Gastroesophageal sphincter (tissue), 4 donors: ENCODE measurements at places on chromosomes 1 and 21.

DNA sequence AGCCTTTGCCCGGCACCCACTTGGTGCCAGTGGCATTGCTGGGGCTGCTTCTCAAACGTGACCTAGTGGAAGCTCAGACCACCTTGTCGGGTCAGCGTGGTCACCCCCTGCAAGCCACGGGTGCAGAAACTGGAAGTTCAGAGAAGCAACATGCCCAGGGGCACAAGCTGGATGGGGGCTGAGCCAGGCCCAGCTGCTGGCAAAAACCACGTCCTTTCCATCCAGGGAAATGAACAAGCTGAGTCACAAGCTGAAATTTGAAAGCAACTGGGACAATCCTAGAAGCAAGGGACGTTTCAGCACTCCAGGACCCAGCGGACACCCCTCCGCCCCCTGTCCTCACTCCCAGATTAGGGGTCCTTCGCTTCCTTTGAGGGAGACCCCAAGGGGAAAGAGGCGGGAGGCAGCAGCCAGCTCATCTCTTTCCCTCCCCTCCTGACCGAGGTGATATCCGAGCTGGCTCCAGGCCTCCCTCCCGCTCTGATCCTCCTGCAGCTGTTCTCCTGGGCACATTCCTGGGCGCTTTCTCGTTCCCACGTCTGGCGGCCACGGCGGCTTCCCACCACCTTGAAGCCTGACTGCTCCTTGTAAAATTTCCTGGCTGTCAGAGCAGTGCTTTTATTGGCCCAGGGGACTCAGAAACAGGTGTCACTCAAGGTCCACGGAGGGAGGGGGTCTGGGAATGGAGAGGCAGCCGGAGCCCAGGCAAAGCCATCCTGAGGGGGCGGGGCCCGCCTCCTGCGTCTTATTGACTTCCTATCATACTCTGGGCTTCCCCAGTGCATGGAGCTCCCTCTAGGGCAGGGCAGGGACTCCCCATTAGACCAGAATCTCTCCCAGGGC is 62.8 kb downstream of the PAX7 start:
- ATAC-seq: no peak

- no peak for ATAC-seq
Measured at GRCh38 chr1:235720544-235720943, 71.0 kb upstream of the GNG4 start.

DNA sequence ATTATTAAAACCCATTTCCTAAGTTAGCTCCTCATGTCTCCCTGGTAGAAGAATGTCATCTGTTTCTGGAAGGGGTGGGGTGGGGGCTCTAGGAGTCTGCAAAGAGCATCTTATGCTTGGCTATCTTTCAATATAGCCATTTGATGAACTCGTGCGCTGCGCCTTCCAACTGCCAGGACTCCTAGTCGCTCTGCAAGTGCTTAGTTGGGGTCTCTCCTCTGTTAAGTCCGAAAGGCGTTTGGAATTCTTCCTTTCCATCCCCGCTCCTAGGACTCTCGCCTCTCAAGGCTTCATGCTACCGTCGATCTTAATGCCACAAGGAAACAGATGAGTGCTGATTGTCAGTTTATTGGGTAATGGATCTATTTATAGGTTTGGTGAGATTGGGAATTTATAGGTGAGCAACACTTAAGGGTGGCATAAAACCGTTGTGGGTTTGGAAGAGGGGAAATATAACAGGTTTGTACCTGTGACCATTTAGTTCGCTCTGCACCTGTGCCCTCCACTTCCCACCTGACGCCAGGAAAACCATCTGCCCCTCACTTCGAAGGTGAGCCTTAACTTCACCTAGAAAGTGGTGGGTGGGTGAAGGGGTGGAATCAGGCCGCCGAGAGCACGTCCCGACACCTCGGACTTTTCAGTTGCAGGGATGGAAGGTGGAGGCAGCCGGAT is 1.1 kb downstream of the KCNH1 start:
- ATAC-seq: no peak

DNA sequence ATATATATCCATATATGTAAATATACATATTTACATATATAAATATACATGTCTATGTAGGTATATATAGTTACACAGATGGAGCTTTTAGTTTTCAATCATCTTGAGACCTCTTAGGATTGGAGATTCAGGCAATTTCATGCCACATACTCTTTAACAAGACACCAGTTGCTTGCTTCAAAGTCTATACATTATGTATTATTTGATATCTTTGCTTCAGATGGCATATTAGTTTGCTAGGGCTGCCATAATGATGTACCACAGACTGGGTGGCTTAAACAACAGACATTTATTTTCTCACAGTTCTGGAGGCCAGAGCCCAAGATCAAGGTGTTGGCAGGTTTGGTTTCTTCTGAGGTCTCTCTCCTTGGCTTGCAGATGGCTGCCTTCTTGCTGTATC is 14.1 kb upstream of the C1orf87 start:
- ATAC-seq: no peak

DNA sequence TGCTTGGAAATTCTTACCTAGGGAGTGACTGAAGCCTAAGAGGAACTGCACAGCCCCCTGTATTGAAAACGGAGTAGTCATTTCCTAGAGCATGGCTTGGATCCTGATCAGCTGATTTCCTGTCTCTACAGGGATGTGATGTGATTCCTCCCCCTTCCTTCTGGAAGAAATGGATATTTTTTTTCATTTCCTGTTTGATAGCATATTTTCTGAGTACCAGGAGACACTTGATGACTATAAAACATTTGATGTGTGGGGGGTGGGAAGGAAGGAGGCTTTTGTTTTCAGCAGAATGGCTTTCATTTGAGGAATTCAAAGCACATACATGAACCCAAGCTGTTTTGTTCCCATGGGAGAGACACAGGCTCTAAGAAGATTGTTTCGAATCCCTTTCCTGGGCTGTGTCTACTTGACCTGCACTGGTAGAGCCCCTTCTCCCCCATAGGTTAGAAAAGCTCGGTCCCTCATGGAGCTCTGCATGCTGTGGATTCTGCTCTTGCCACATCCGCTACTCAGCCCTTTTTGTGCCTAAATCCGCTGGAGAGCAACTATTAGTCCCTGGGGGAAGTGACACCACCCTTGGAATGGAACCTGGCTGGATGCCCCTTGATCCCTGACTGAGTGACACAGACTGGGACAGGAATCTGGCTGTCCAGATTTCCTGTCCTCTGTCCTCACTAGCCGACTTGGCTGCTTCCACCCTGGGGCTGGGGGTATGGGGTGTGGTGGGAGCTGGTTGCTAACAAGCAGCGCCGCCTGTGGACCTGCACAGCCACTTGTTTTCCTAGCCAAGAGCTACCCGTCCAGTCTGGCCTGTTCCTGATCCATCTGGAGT is 71.8 kb upstream of the MACF1 start:
- peak; percentile 79 for ATAC-seq

DNA sequence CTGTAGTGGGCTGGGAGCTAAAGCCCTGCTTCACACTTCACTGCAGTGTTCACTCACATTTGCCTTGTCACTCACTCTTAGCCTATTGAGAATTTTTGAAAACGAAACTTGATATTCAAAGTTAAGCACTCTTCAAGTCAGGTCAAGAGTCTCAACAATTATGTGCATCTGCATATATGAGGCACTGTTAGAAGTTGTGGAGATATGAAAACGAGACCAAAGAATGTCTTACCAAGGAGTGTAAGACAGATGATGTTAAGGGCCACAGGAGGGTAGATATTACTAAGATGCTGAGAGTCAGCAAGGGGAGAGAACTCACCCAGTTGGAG is 64.7 kb upstream of the GJA8 start:
- no peak for ATAC-seq

GRCh38 chr1:195085196-195085595 is 1523.0 kb downstream of the KCNT2 start:
- ATAC-seq: no peak

DNA sequence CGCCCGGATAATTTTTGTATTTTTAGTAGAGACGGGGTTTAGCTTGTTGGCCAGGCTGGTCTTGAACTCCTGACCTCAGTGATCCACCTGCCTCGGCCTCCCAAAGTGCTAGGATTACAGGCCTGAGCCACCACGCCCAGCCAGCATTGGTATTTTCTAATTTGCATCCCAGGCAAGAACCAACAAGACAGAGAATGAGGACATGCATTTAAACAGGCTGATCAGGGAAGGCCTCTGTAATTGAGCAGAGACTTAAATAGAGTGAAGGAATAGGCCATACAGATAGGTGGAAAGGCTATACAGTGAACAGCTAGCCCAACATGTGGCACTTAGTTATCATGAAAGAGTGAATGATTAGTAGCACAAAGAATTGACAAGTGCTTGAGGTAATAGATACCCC is 230.4 kb downstream of the SLC35F3 start:
- ATAC-seq: no peak

GRCh38 chr1:218890451-218890850 is 283.2 kb upstream of the LYPLAL1 start:
- no peak for ATAC-seq

DNA sequence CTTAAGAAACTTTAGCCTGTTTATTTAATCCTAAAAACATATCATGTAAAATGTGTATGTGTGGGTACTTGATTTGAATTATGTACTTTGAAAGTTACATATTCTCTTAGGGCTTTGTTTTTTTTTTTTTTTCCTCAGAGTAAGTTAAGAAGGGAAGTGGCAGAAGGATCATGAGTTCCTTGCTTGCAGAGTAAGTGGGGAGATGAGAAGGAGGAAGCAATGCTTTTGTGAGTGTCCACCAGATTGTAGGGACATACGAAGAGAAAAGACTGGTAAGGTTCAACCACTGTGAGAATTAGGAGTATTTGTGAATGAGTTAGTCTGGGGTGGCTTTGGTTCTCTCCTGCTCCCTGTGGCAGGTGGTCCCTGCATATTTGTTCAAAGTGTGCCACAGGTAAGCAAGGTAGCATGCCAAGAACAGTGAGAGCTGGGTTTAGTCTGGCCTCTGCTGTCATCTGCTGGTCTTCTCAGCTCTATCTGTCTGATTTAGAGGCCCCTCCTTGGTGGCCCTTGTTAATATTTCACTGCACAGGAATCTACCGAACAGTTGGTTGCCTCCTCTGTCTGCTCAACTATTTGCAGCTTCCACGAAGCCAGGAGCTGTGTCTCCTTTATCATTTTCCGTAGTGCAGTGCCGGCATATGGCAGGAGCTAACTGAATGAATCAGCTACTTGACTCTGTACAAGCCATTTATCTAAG is 9.5 kb downstream of the DNM3 start:
- ATAC-seq: no peak

GRCh38 chr1:214719207-214719606 is 116.2 kb downstream of the CENPF start:
- no peak for ATAC-seq

DNA sequence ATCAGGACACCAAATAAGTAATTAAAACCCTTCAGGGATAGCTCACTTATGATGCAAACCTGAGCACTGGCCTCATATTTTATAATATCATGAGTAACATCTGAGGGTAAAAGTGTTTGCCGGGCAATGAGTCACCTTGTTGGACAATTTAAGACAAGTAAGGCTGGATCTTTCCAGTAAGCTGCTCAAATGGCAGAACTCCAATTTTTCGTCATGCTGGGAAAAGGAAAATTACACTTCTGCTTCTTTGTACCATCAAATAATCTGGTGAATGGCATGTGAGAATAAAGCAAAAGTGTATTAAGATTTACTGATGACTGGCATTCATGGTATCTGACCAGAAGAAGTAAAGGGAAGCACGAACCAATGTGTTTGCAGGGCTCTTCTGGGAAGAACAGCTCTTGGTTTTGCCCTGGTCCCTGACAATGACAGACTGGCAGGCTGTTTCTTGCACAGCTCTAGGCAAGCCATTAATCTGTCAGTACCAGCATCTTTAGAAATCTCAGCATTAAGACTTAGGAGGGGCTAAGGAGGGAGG is 392.2 kb downstream of the VAV3 start:
- ATAC-seq: peak; percentile 76

GRCh38 chr1:81431624-81432000 is 369.1 kb upstream of the ADGRL2 start:
- no peak for ATAC-seq

DNA sequence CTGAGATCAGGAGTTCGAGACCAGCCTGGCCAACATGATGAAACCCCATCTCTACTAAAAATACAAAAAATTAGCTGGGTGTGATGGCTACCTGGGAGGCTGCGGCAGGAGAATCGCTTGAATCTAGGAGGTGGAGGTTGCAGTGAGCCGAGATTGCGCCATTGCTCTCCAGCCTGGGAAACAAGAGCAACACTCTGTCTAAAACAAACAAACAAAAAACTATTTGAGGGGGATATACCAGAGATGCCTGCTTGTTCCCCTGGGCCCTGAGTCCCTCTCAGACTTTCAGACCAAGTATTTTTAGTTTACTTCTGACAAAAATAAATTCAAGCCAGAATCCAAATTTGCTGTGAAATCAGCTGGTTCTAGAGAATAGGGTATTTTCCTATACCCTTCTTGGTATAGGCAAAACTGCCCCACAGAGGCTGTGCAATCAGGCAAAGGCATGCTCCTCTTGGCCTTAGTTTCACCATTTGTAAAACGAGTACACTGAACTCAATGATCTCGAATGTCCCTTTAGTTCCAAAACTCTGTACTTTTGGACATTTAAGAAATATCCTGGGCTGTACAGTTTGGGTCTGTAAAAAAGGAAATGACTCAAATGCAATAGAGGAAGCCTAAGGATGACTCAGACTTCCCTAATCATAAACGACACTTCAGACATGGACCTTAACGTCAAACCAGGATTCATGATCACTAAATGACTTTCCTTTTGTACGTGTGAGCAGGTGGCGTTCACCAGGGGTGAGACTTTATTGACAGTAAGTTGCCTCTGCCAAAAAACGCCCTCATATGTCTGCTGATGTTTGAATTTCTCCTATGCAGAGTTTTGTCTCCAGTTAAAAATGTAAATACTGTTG is 16.1 kb downstream of the ENSA start:
- peak; percentile 76 for ATAC-seq

DNA sequence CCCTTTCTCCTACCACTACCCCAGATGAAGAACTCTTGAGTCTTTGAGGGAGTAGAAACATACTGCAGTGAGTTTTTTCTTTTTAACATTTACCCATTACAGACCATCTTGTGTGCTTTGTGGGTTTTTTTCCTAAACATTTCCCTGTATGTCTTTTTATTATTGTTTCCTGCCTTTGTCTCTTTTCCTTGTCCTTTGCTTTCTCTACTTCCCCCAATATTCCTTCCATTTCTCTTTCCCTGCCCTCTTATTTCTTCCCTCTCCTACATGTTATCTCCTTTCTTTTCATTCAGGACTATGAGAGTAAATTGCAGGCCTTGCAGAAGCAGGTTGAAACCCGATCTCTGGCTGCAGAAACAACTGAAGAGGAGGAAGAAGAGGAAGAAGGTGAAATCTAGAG is 79.1 kb upstream of the PGD start:
- no peak for ATAC-seq

GRCh38 chr21:40729761-40730425 is 117.1 kb downstream of the DSCAM start:
- no peak for ATAC-seq

- no peak for ATAC-seq
Measured at GRCh38 chr1:197725976-197726375, 49.3 kb downstream of the DENND1B start.
